ENCODE measurements at places on chromosomes 1 and 21.
A peak's percentile ranks its signal among the peaks of the same experiment; 100 is the strongest.

- no peak for DNase-seq
Measured at GRCh38 chr1:115182012-115182715, 92.9 kb upstream of the TSPAN2 start.

DNA sequence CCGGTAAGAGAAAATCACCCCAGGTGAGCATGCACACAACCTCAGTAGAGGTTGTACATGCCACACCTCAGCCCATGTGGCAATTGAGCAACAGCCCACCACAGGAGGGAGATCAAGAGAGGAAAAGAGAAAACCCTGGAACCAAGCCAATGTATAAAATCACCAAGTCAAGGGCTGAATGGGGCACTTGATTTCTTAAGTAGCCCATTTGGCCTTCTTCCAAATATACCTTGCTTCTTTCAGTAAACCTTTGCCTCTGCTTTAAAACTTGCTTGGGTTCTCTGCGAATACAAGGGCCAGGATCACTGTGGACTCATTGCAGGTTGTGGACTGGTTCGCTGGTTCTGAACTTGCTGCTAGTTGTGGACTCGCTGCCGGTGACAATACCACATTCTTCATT, 1814.0 kb downstream of the PLA2G4A start:
- no peak for DNase-seq

GRCh38 chr21:42635848-42636519, 17.4 kb upstream of the PDE9A start:
- no peak for DNase-seq

- no peak for DNase-seq
Measured at GRCh38 chr1:215875712-215876111, 308.6 kb downstream of the KCTD3 start.

DNA sequence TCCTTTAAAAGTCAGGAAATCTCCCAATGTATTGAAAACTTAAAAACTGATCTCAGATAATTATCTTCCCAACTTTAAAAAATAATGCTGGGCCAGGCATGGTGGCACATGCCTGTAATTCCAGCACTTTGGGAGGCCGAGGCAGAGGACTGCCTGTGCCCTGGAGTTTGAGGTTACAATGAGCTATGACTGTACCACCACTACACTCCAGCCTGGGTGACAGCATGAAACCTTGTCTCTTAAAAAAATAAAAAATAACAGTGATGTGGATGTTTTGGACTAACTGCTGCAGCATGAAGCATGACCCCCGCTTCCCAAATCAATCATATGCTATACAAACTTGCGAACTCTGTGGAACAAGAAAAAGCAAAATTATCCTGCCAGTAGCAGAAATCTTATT, 186.3 kb downstream of the RERE start:
- no peak for DNase-seq

- DNase-seq: no peak
Measured at GRCh38 chr1:230622151-230622550, 20.1 kb upstream of the COG2 start.

GRCh38 chr1:104745875-104746274, 996.2 kb downstream of the AMY1C start:
- no peak for DNase-seq

GRCh38 chr1:100358210-100358609, 5.9 kb downstream of the CDC14A start:
- no peak for DNase-seq

DNA sequence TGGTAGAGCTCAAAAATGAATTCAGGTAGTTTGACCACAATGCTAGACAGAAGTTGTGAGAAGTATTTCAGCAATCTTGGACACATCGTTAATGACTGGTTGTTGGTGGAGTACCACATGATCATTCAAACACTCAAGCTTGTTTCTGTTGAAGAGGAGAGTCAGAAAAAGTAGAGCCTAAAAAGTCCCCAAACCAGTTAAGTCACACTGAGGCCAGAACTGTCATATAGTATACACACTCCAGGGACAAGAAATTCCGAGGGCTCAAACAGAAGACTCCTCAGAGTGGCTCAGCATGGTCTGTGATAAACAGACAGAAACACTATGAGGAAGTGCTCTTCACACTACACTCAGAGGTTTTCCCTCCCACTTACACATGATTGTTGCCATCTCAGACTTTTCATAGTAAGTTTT, 5.8 kb downstream of the TRIM33 start:
- DNase-seq: no peak

- DNase-seq: no peak
Measured at GRCh38 chr21:45161038-45161945, 86.9 kb downstream of the ADARB1 start.

DNA sequence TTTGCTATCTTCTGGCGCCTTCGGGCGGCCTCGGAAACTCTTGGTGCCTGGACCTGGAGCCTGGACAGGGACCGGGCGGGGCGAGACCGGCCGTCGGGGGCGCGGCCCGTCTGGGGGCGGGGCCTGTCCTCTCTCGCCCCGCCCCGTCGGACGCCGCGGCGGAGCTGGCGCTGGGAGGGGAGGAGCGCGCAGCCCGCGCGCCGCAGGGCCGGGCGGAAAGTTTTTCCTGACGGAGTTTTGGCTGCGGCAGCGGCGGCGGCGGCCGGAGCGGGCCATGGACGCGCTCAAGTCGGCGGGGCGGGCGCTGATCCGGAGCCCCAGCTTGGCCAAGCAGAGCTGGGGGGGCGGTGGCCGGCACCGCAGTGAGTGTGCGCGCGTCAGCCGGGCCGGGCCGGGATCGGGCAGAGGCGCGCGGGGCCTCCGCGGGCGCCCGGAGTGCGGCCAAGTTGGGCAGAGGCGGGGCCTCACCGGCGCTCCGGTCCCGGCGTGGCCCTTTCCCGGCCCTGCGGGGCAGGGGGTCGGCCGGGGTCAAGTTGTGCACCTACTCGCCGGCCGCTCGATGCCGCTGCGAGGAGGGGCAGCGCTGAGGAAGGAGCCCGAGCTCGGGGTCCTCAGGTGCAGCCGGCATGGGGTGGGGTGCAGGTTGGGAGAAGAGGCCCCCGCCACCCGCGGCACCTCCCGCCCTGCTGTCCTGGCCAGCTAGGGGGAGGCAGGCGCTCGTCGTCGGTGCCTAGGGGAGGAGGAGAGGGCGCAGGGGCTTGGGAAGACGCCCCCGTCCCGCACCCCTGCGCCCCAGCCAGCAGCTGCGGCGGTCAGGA, at the start of gene LDLRAP1:
LDLRAP1 (plus strand) TSS at position 182 of the 818 bp plus-strand sequence; CDS start at position 275, 93 bp downstream.
- peak; percentile 87 for DNase-seq
